ENCODE measurements at places on chromosomes 4 and X.
A peak's percentile ranks its signal among the peaks of the same experiment; 100 is the strongest.

- no peak for DNase-seq
Observed at GRCh38 chr4:113300471-113300928, 251.0 kb downstream of the ANK2 start.

DNA sequence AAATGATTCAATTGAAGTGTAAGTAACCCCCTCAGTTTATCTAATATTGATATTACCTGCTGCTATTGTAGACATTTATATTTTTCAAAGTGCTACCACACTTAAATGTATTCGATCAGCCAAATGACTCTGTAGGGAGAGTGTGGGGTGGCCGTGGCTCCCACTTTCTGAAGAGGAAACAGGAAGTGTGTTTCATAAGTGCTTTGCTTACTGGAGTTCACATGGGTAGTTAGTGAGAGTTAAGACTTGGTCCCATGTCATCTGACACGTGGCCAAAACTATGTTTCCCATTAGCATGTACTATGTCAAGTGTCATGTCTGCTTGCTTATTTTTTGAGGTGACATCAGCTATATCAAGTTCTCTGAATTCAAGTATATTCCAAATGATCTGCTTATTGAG, 308.1 kb upstream of the GATB start:
- no peak for DNase-seq

DNA sequence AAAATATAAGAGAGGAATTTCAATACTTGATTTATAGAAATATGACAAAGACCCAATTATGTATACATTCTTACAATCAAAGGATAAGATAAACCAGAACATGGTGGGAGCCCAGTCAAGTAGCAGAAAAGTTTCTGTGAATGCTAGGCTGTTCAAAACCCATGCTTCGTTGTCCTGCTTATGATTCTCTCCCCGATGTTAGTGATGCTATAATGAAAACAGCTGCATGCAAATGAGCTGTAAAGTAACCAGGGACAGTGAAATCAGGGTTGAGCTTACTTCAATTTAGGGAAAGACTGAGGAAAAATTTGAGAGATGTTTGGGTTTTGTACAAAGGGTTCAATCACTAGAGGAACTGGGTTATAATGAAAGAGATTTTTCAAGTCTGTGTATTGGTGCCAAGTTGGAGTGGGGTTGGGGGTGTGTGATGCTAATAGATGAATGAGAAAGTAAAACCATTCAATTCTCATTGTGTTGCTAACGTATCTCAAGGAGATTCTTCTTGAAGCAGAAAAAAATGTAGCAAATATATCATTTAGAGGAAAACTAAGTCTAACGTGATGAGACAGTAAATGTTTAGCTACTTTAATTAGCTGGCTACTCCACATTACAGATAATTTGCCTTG, 59.3 kb upstream of the PPP1R2C start:
- DNase-seq: no peak

DNA sequence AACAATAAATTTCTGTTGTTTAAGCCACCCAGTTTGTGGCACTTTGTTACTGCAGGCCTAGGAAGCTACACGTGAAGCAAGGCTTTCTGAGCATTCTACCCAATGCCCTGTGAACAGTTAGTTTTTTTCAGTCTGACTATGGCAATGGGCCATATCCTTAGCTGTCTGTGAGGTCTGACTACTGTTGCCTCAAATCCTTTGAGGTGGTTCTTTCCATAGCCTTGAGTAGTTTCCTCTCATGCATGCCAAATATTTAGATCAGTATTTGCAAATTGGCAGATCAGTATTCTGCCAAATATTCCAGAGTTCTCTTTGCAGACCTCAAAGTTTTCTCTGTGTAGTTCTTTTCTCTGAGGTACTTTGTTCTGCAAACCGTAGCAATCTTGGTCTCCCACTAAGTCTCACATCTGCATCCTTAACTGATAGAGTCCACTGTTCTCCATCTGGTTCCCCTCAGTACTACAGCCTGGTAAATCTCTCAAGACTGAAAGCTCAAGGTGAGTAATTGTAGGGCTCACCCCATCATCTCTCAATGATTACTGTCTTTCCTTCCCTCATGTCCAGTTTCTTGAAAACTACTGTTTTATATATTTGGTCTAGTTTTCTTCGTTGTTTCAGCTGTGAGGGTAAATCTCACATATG, 984.9 kb upstream of the INTU start:
- DNase-seq: peak; percentile 26

GRCh38 chr4:7844594-7844991, 95.1 kb downstream of the AFAP1 start:
- DNase-seq: peak; percentile 42

- no peak for DNase-seq
Observed at GRCh38 chrX:20523626-20524312, 257.1 kb upstream of the RPS6KA3 start.

DNA sequence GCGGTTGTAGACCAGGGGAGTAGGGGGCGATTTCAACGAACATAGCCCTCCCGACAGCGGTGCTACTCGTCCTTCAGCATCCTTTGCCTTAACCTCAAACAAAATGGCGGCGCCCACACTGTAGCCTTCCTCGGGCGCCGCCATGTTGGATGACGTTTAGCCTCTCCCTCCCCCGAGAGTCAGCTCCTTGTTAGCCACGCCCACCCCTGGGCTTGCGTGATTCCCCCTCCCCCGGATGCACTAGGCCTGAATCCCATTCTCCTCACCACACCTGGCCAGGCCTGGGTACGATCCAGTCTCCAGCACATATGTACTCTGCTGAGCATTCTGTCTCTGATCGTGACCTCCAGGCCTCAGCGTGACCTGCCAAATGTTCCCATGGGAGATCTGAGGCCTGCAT, 49.0 kb upstream of the ZNF157 start:
- DNase-seq: peak; percentile 82

DNA sequence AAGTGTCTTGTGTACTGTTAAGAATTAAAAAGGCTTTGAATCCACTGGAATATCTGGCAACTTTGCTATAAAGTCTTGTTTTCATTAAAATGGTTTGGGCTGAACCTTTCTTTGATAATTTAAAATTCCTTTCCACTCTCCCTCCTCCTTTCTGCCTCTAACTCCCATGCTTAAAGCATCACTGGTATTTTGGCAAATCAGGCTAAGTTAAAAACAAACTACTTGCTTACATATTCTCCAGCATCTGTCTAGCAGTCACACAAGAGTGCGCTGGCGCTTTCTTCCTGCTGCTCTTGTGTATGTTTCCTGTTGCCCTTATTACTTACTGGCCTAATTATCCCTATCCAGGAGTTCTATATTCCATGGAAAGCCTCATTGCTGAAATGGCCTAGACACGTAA, 136.6 kb downstream of the VEGFC start:
- DNase-seq: no peak

- no peak for DNase-seq
Observed at GRCh38 chr4:177010418-177010817, 217.7 kb upstream of the VEGFC start.

DNA sequence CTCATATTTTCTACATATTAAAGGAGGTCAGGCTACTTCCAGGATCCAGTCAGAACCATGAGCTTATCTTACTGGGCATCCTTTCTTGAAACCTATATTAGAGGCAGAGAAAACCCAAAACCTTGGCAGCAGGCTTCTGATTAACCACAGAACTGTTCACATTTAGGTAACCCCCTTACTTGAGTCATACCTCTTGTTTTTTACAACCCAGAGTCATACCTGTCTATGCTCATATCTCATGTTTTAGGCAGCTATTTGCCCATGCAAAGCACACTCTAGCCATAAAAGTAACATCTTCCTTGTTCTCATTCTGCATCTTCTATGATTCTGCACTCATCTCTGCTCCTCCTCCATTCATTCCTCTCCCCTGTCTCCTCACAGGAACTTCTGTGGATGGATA, 138.0 kb upstream of the SMIM31 start:
- no peak for DNase-seq

DNA sequence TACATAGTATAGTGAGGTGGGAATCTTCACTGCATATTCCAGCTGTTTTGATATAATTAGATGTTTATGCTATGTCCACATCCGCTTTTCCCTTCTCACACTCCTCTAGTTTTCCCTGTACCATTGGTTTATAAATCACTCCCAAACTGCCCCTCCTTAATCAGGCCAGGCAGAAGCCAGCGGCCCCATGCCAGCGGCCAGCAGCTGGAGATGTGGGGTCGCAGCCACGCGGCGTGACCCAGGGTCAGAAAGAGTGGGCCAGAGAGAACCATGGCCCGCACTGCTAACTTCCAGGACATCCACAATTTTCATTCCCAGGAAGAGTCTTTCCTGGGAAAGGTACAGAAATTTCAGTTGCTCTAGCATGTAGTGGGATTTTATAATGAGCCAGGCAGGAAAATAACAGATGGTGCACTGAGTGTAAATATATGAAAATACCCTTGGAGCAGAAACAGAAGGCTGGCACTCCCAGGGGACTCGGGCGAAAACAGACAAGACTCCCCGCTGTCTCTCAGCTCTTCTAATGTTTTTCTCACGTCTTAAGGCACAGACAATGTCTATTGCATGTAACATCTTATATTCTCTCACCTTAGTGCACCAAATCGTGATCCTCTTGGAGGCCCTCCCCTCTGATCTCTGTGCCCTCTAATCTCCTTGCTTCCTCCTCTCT, 145.9 kb upstream of the ZFP42 start:
- DNase-seq: no peak

DNA sequence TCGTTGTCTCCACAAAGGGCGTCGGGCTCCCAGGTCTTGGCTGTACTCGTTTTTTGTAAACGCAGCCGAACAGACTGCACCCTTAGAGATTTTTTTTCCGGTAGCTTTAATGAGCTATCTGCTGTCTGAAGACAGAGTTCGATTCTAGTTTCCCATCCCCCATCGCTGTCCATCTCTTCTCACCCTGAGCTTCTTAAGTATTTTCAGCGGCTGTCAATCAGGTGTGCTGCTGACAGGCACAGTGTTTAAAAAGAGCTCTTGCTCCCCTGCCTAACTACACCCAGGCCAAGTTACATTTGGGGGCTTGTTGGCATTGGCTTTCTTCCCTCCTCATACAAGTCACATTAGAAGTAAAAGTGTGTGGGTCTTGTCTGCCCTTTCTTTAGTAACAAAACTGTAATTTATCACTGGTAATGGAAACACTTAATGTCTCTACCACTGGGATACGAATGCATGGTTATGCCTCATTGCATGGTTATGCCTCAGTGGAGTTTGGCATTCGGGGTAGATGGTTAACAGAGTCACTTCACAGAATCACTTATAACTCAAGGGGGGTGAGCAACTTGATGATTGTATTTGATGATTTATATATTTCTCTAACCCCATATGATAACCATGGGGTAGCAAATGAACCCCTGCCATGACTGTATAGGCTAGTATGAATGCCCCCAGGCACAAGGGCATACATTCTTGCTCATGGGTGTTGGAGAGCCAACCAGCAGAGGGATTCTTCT, 1.4 kb upstream of the ARHGAP6 start:
- DNase-seq: no peak

- DNase-seq: peak; percentile 18
Observed at GRCh38 chr4:166655231-166655630, 579.1 kb downstream of the SPOCK3 start.

DNA sequence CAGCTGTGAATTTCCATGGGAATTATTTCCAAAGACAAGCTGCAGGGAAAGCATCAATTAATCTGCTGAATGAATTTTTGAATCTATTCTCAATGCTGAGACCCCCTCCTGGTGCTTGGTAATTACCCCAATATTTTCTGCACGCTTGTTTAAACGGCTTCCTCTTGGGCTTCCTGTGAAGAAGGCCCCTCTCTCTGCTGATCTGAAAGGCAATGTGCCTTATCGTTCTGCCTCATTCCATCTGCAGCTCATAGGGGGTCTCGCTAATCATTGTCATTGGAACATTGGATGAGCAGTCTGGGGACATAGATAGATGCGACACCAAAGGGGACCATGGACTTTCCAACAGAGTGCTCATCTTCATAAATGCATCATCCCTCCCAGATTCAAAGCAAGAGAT, 851.6 kb downstream of the PDHA2 start:
- DNase-seq: no peak

GRCh38 chrX:6311540-6311939, 82.9 kb upstream of the NLGN4X start:
- no peak for DNase-seq

GRCh38 chr4:141356963-141357335, 136.3 kb downstream of the ZNF330 start:
- DNase-seq: no peak

DNA sequence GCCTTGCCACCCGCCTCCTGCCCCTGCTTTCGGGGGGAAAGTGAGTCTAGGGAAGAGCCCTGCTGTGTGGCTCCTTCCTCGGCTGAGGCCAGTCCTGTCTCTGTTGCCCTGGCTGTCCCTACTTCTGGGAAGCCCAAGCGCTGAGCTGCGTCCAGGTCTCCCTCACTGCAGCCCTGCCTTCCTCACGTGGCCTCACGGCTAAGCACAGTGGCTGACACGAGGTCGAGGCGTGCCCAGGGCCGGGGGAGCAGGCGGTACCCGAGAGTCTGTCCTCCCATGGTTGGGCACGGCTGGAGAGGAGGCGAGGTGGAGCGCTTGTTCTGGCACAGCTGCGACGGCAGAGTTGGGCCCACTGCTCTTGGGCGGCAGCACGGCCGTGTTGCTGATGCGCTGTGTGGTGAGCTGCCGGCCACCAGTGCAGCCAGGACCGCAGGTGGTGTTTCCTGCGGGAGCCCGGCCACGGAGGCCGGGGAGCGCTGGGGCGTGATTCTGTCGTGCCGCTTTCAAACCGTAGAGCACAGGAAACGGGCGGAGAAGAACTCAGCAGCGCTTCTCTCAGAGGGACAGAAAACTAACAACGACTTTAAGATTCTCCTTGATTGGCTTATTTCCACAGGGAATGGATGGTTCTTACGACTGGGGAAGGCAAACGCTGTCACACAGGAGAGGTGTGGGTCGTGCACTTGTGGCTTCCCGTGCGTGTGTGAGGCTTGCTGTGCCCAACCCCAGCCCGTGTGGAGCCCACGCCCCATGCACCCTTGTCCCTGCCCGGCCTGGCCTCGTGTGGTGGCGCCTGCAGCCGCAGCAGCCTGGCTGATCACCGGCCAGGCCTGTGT, 21.3 kb downstream of the MAEA start:
- no peak for DNase-seq

- peak; percentile 27 for DNase-seq
Observed at GRCh38 chrX:153414856-153415510, 3.7 kb downstream of the ZFP92 start.

GRCh38 chr4:135120195-135120594, 918.6 kb upstream of the PABPC4L start:
- peak; percentile 48 for DNase-seq

GRCh38 chr4:121582296-121582695, 114.5 kb downstream of the ANXA5 start:
- no peak for DNase-seq

GRCh38 chr4:47686294-47686872, 151.5 kb downstream of the CORIN start:
- no peak for DNase-seq

- peak; percentile 17 for DNase-seq
Observed at GRCh38 chrX:51860679-51861078, 32.7 kb upstream of the MAGED1 start.

GRCh38 chr4:55183926-55184599, 58.7 kb upstream of the KDR start:
- peak; percentile 67 for DNase-seq

DNA sequence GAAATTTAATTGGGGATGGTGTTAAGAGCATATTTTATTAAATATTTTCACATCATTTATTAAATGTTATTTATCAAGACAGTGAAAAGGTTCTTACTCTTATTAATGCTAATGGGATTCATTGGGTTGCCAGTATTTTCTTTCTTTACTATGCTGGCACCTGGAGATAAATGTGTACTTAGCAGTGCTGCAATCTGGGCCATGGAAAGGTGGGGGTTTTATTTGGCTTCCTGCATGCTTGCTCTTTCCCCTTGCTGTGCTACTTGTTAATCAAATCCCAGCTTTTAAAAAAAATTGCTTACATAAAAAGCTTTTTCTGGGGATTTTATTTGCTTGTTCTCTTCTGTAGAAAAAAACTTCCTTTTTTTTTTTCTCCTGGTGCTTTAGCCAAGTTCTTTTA, 48.3 kb downstream of the ZAR1 start:
- no peak for DNase-seq

- DNase-seq: no peak
Observed at GRCh38 chr4:148944136-148944838, 502.1 kb upstream of the NR3C2 start.
